ENCODE measurements at places on chromosomes 4 and X.

GRCh38 chr4:91035276-91035675 lies 908.1 kb downstream of the CCSER1 start:
- DNase-seq, result no peak

GRCh38 chr4:163681208-163681821 lies 186.8 kb downstream of the TMA16 start:
- DNase-seq, result peak; percentile 13

DNA sequence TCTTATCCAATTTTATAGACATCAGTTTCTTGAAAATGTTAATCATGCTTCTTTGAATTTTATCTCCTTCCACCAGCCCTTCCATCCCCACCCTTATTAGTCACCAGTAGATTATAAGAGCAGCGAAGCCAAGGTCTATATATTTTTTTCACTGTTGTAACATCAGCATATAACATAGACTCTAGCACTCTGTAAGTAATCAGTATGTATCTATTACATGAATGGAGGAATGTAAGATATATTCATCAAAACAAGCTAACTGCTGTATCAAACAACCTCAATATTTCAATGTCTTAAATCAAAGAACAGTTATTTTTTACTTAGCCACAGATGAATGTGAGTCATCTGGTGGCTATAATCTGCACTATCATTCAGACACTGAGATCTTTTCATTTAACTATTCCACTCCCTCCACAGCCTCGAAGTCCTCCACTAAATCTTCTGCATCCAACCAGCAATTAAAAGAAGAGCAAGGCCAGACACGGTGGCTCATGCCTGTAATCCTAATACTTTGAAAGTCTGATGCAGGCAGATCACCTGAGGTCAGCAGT lies 178.9 kb downstream of the CENPC start:
- no peak for DNase-seq

DNA sequence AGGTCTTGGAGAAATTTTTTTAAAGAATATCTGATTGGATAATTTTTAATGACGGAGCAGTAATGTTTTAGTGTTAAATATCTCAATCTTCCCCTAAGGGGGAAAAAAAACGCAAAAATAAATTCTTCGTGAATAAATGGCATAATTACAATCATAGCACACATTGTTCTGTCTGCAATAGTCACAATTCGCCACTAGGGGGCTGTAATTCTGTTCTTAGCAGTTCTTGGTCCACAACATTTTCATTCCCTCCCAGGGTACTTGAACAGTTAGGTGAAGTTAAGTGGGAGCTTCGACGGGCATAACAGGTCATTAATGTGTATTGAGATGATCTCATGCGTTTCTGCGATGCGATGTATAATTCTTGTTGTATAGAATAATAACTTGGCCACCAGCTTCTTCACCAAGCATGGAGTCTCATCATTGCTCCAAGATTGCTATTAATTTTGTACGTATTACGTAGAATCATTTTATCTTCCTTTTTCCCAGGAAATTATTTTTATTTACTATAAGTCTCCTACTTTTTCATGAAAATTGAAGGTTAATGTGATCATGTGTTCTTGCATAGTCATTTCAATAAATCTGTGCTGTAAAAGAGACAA lies 27.2 kb downstream of the HTR2C start:
- DNase-seq, result no peak

GRCh38 chrX:155009994-155010472 lies 12.5 kb downstream of the F8 start:
- no peak for DNase-seq

DNA sequence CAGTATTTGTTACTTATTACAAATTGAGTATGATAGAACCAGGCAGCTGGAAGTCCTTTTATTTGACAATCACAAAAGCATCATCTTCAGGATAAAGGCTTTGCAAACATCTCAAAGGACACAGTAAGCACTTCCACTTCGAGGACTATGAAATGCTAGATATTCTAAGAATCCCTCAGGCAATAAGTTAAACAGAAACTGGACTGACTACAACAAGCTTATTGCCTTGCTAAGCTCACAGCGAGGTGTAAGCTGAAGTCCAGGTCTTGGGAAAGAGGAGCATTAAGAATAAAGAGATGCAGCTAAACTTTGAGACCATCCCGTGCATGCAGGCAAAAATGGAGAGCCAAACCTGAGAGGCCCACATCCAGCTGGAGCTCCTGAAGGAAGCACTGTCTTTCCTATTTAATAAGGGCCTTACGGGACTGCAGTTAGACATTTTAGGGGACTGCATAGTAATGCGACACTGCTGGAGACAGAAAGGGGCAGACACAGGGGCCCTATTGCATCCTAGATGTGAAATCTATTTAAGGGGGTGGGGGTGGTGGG lies 38.7 kb downstream of the DCHS2 start:
- no peak for DNase-seq

DNA sequence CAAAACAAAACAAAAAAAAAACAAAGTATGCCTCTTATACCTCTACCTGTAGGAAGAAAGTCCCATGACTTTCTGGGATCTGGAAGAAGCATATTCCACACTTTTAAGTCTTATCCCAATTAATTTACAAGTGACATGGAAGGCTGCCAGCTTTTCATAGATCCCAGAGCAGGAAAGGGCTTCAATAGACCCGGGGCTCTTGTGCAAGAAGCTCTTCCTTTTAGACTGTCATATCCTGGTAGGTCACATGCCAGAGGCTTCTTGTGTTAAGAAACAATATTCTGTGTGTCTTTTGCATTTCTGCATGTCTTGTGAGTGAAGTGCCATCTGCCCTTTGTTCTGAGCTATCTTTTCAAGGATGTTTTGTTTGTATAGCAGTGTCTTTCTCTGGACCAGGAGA lies 84.4 kb upstream of the PHOX2B start:
- no peak for DNase-seq

DNA sequence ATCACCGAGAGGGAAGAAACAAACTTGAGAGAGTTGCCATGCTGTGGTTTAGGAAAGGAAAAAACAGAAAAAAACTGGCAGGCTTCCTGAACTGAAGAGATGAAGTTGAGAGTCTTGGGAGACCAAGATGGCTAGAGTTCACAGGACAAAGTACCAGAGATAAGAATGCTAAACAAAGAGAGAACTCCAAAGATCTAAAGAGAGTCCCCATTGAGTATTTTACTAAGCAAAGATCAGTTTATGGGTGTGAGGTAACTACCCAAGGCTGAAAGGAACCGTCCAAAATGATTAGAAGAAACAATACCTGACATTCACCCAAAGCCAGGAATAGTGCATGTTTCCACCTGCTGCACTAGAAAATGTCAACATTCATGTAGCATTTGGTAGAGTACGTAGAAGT lies 21.8 kb upstream of the COX7B2 start:
- DNase-seq, result no peak

DNA sequence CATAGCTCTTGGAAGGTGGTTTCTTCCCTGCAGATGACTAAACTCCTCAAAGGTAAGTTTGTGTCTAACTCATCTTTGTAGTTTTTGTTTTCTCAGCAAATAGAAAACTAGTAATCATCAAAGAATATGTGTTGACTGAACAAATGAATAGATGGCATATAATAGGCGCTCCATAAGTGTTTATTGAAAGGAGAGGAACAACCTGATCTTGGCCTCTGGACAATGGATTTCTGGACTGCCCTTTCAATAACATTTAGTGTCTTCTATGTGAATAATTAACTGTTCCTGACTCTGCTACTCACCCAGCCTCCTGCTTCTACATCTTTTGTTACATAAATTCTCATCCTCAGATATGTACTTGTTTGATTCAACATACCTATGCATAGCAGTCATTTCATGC lies 399.1 kb downstream of the PPP1R2C start:
- no peak for DNase-seq

DNA sequence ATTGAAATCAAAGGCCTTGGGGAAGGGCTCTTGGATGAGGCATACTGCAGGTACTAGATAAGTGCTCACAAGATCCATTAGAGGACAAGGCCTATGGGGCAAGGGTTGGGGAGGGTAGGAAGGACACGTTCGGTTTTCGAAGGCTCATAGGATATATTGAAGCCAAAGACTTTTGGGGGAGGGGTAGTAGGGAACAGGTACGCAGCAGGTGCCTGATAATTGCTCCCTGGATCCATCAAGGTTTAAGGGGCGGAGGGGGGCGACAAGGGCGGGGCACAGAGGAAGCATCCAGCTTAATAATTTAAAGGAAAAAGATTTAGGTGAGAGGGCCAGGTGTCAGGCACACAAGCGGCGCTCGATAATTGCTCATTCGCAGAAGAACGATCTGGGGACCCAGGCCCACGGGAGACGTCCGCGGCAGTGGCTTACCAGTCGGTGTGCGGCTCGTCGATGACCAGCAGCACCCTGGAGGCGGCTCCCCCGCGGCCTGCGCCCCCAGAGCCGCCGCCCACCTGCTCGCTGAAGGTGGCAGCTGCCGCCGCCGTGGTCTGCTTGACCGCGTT lies 653 bp downstream of the SYN1 start:
- DNase-seq, result no peak

DNA sequence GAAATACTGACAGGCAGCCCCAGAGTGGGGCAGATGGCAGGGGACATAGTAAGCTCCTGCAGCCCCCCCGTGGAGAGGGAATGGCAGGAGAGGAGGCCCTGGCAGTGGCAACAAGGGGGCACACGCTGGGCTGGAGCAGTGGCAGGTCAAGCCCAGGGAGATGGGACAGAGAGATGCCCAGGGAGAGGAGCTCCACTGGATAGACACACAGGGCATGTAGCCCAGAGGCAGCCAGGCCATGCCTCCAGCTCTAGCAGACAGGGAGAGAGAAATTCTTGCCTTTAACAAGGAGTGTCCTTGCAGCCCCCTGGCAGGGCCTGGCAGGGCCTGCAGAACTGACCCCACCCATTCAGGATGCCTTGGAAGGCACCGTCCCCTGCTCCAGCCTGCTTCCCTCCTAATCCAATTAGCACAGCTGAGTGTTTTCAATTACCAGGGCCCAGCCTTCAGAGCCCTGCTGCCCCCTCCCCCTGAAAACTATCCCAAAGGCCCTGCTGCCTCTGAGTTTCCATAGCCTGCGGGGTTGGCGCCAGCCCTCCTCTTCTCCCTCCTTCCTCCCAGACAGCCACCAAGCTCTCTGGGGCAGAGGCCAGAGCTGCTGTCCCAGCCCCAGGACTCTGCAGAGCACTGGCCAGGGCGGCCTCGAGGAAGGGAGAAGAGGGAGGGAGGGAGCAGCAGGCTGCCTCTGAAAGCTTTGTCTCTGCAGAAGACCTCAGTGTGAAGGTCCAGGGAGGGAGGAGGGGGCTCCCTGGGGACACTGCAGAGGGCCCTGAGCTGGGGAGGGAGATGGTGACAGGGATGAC lies 12.5 kb downstream of the L1CAM start:
- DNase-seq, result no peak

- DNase-seq, result no peak
Observed at GRCh38 chr4:3466691-3467600, 3.8 kb downstream of the DOK7 start.

DNA sequence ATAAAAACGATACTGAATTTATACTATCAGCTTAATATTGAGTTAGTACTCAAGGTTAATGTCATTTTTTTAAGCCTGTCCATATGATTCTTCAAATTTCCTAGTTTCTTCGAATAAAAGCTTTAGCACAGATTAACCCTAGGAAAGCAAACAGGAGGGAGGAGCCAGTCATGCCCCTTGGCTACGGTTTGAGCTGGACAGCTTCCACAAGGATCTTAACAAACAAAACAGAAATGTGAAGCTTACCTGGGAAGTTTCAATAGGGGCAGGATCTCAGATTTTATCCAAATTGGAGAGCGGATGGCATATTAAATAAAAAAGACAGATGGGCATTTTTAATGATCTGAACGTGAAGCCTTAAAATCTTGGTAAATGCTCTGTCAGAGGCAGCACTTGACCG lies 2.3 kb downstream of the NWD2 start:
- DNase-seq, result no peak

GRCh38 chr4:136863756-136864155 lies 668.5 kb downstream of the PCDH18 start:
- DNase-seq, result no peak

GRCh38 chrX:112642349-112642748 lies 37.4 kb downstream of the LHFPL1 start:
- DNase-seq, result peak; percentile 2

GRCh38 chr4:52407545-52407944 lies 251.6 kb downstream of the USP46 start:
- DNase-seq, result no peak

GRCh38 chr4:151322570-151322969 lies 2.8 kb downstream of the SH3D19 start:
- DNase-seq, result no peak

DNA sequence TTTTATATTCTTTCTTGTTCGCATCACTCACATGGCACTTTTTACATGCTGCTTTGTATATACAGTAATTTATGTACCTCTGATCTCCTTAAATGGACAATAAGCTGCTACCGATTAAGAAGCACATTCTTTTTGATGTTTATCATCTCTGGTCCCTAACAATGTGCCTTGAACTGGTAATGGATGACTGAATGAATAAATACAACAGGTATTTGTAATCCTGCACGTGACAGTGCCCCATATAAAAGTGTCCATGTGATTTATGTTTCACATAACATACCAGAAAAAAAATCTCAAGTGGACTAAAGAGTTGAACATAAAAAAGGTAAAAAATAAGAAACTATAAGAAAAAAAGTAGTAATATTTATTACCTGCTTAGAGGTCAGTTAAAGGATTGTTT lies 7.7 kb upstream of the SLAIN2 start:
- DNase-seq, result no peak

DNA sequence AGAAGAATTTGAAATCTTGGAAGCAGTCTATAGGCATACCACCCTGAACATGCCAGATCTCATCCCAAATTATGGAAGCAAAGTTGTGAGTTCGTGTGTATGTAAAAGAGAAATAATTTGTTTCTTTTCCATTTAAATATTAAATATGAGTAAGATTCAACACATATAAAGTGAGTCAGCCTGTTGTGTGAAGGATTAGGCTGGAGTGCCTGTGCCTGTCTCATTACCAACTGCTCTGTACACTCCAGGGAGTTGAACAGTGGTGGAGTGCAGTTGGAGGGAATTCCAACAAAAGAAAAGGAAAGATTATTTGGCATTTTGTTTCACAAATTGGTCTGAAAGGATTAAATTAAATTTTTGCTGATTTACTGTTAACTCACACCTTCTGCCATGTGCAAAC lies 435.6 kb downstream of the FAT4 start:
- DNase-seq, result no peak

- no peak for DNase-seq
Observed at GRCh38 chrX:74853255-74853654, 72.0 kb downstream of the NEXMIF start.

Data from NCI-H748 treated with DMSO at 0.1 percent for 48 hours (cell line).